ENCODE measurements at places on chromosomes 5 and 9.

GRCh38 chr9:117936185-117937130 is 232.3 kb downstream of the TLR4 start:
- DNase-seq, result no peak

GRCh38 chr9:9612270-9612669 is 1000.5 kb downstream of the PTPRD start:
- no peak for DNase-seq

GRCh38 chr5:106307265-106307664 is 1363.5 kb downstream of the EFNA5 start:
- no peak for DNase-seq

- DNase-seq, result no peak
These were observed 93.9 kb downstream of the GALNT10 start for GRCh38 chr5:154284433-154284832.

DNA sequence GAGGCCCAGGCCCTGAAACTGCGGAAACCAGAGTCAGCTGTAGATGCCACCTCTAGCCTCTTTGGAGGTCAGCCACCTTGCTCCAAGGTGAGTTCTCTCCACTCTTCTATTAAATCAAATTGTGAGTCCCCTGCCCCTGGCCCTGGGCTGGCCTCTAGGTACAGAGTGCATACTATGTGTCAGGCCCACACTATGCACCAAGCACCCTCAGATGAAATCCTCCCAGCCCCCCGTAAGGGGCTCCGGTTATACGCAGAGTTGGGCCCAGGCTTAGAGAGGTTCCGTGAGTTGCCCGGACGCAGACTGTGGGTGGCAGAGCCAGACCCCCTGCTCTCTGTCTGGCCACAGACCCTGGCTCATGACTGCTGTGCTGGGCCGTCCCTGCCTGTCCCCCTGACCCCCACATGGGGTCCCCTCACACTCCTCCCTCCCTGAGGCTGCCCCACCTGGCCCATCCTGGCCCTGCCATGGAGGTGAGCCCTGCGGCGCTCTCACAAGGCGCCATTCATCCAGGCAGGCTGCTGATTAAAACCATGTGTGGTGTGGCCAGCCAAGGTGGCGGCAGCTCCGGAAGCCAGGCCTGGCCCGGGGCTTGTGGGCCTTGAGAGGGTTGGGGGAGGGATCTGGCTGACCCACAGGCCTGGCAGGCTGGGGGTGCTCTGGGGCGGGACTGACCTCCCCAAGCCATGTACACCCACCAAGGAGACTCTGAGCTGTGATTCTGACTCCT is 65.5 kb upstream of the SYNPO start:
- DNase-seq, result no peak

DNA sequence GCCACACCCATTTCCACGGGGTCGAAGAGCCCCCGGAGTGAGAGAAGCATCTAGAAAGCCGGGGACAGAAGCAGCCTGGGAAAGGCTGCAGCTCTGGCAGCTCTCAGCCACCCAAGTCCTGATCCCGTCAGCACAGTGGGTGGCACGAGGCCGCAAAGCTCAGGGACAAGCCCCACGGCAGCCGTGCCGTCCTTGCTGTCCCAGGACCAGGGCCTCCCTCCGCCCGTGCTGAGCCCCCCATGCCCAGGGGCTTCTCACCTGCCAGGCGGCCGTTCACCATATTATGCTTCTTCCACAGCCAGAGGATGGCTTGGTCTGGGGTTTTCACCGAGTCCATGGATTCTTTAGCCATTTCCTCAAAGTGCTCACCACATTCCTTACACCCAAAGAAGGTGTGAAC is 6.1 kb upstream of the LHX3 start:
- no peak for DNase-seq

DNA sequence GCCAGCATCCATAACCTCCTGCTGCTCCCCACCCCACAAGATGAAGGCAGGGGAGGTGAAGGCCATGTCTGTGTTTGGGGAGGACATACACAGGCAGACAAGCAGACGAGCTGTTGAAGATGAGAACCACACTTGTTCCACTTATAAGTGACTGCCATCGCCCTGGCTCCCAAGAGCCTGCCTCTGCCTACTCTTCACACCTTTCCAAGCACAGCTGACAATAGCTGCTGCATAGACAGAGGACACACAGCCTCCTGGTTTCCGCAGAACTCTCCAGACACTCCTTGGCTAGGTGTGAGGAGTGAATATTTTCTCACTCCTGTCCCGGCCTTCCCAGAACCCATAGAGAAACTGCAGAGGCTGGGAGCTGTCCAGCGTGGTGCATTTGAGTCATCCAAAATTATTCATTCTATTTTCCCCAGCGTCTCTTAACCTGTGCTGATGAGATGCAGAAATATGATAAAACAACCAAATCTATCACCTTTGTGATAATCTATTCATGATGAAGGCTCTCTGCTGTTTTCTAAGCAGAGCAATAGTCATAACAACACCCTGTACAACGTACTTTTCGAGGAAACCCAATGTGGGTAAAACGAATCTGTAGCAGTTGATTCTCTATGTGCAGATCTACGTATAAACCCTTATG is 24.7 kb downstream of the KLF9 start:
- DNase-seq, result no peak

DNA sequence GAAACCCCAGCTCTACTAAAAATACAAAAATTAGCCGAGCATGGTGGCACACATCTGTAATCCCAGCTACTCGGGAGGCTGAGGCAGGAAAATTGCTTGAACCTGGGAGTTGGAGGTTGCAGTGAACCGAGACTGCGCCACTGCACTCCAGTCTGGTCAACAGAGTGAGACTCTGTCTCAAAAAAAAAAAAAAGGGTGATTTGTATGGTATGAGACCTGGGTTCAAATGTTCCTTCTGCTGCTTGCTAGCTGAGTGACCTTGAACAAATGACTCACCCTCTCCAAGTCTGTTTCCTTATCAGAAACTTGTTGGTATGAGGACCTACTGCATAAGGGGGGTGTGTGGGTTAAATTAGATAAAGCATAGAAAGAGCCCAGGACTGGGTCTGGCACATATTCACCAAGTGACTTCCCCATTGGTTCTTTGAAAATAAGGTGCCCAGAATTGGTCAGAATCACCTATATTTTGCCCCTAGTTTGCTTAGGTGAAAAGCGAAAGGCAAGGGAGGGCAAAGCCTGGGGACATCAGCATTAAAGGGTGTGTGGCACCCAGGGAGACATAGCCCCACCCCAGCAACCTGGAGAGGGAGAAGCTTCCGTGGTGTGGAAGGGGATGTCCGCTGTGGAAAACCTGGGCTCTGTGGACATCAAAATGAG is 9.9 kb downstream of the SLC25A25 start:
- DNase-seq, result no peak

- DNase-seq, result no peak
These were observed 10.2 kb downstream of the PAM start for GRCh38 chr5:102765350-102765749.

DNA sequence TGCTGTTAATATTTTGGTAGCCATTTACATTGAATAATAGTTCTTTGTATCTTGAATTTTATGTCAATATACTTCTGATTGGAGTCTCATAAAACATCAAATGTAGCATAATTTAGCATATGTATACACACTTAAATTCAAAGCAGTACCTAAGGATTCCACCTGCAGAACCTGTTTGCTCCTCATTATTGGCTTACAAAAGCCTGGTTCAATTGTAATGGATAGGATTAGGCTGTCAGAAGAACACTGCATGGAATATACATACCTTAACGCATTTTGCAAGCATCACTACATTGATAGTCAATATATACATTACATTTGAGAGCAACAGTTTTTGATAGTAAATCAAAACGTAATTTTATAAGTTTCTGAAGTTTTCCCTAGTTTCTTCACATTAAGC is 711.3 kb upstream of the COX7C start:
- DNase-seq, result no peak

- no peak for DNase-seq
These were observed 121.6 kb downstream of the WNK2 start for GRCh38 chr9:93305497-93306020.

- no peak for DNase-seq
These were observed 112.0 kb upstream of the SPOCK1 start for GRCh38 chr5:137611011-137611580.

DNA sequence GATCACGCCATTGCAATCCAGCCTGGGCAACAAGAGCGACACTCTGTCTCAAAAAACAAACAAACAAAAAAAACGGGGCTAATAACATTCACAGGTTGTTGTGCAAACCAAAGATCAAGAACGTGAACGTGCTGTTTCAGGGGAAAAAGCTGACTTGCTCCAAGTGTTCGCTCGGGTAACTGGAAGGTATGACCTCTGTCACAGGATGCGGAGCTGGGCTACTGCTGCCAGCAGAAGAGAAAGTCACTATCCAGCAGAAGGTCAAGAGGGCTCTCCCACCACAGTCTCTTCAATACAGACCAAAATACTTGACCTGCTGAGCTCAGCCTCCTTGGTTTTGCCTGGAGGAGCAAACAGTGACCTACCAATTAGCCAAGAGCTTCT is 59.7 kb downstream of the ABCA1 start:
- DNase-seq, result no peak

DNA sequence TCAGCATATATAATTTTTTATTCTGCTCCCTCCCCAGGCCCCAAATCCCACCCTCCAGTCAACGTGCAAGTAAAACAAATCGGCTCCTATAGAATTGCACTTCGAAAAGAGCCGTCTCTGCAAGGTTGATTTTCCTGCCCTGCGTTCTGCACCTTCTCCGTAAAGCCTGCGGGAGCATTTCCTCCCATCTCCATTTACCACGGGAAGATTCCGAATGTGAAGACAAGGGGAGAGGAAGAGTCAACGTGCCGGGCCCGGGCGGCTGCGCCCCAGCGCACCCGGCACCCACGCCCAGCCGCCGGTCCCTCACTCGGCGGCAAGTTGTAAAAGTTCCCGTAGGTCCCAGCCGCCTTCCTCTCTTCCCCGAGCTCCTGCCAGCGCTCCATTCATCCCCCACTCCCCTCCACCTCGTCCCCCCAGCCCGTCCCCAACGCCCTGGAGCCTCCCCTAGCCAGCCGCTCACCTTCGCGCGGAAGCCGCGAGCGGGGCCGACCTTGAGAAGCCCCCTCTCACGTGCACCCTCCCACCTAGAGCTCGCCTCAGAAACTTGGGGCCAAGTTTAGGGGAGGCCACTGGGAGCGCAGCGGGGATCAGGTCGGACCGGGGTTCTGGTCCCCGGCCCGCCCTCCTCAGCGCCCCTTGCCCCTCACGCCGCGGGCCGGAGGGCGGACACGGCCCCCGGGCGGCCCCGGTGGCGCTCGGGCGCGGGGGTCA is 431 bp downstream of the BNC2 start:
- DNase-seq, result no peak

GRCh38 chr5:30103452-30104202 is 1089.9 kb upstream of the CDH6 start:
- DNase-seq, result no peak

- no peak for DNase-seq
These were observed 12.3 kb upstream of the STING1 start for GRCh38 chr5:139494832-139495231.

GRCh38 chr5:112779531-112779930 is 41.8 kb downstream of the APC start:
- DNase-seq, result no peak

- no peak for DNase-seq
These were observed 47.4 kb upstream of the VLDLR start for GRCh38 chr9:2574203-2574602.

- peak; percentile 33 for DNase-seq
These were observed 603.0 kb downstream of the BNC2 start for GRCh38 chr9:16267281-16268066.
